Activated CD8-positive, alpha-beta memory T cell treated with anti-CD3 and anti-CD28 coated beads for 4 hours (primary cell): ENCODE measurements at places on chromosomes 12 and 14.

DNA sequence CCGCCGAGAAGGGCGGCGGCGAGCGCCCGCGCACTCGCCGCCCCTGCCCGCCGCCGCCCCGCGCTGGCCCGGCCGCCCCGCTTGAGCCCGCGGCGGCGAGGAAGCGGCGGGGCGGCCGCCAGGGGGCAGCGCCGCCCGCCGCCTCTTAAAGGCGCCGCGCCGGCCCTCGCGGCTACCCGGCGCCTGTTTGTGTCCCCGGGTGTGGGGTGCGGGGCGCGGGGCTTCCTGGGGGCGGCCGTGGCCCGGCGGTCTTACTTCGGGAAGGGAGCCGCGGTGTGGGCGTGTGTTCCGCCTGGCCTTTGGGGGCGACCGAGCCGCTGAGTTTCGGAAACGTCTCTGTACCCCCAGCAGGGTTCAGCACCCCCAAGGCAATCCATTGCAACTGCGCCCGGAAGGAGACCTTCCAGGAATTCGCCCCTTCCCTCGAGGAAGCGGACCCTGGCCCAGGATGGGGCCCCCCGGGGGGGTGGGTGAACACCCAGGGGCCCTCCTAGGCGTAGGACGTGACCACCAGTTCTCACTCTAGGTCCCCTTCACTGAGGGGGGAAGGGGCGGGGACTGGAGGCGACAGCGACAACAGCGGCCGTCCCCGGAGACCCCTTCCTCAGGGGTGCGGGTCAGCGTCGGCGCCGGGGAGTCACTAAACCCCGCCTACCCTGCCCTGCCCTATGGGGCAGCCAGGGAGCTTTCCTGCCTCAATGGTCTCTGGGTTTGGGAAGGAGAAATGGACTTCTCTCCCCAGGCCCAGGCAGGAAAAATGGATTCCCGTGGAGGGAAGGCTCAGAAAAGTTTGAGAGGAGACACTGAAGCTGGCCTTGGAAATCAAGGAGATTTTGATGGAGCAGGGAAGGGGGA, at the start of gene ITPK1:
TSS of gene ITPK1 (minus strand) at position 105 of the 855 bp plus-strand sequence. CDS start 762 bp downstream, outside the sequence.
- peak; percentile 22 for DNase-seq

DNA sequence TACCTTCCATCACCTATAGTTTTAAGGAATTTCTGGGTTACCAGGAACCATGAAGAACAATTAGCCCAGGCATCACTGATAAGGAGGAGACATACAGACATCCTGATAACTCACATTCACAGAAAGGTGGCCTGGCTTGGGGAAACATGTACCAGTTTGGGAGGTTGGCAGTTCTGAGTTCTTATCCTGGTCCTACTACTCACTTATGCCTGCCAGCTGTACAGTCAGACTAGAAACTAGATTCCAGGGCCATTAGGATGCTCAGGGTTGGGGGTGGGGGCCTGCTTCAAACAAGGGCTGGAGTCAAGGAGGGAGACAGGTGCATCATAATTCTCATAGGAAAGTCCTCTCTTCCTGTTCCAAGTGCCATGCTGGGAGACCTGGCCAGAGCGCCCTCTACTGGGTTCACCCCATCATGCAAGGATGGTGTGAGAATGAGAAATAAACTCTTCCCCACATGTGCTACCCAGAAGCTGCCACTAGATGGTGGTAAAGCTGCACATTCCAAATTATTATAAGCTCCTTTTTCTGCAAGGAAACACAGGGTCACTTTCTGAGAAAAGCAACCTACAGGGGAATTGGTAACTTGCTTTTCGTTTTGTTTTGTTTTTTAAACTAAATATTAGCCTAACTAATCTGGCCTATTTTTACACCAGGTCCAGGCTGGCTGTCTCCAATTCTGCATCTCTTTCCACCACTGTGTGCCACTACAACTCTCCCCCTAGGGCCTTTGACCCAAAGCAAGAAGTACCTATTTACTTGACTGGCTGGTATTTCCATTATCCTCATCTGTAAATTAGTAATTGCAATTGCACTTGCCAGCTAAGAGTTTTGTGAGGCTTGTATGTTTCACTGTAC, 14.5 kb downstream of the OAS2 start:
- DNase-seq, result no peak

- DNase-seq, result no peak
Observed at GRCh38 chr12:90611048-90611447, 343.9 kb downstream of the CCER1 start.

GRCh38 chr14:105425823-105426247, 6.2 kb downstream of the MTA1 start:
- no peak for DNase-seq

- DNase-seq, result no peak
Observed at GRCh38 chr12:94674835-94675234, 24.5 kb upstream of the TMCC3 start.

GRCh38 chr14:99028521-99028920, 243.5 kb downstream of the BCL11B start:
- DNase-seq, result no peak
